Suprapubic skin (tissue), 4 donors: ENCODE measurements at places on chromosomes 1 and 21.

DNA sequence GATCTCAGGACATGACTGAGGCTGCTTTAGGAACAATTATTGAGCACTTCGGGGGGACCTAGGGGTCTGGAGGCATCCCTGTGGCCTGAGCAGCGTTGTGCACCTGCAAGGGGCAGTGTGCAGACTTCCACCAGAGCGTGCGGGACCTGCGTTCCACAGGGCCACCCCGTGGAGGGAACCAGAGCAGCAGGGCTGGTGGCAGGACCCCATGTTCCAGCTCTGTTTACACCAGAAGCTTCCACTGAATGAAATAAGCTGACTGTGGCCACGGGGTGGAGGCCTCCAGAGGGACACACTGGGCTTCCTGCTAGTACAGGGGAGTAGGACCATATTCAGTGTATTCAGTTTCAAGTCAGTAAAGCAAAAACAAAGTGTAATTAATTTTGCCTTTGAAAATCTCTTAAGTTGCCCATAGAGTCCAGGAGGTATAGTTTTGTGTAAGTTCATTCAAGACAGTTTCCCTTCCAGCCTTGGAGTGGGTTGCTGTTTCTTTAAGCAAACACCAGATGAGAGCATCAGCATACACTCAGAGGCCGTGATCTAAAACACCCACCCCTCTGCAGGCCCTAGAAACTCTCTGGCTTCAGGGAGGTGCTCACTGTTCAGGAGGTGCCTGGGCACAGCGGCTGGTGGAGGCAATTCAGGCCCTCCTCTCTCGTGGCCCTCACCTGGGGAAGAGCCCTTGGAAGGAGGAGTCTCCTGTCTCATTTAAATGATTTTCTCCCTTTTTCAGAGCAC lies 16.6 kb downstream of the SLC1A7 start:
- no peak for DNase-seq

DNA sequence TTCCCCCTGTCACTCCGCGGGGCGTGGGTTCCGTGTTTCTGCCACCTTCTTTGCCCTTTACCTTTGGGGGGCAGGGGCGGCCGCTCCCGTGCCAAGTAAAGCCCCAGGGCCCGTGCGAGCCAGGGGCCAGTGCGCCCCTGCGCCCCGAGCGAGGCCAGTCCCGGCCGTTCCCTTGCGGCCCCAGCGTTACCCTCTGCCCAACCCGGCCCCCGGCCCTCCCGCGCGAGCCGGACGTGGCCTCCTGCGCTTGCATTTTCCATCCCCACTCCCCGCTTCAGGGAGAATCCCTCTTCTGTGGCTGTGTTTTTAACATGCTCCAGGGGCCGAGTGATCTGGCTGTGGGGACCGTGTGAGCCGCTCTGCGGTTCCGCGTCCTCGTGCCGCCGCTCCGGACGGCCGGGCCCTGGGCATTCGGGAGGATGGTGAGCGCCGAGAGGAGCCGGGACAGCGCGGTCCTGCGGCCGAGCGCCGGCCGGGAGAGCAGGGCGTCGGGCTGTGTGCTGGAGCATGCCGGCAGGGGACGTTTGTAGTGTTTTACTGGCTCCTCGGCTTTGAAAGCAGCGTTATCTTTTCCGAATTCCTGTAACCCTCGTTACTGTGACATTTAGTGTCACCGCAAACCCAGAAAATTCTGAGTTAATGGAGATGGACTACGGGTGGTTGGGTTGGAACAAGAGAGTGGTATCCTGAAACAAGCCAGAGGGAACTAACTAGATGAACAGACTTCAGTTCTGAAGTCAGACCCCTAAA lies 1.0 kb downstream of the GALNT2 start:
- peak; percentile 68 for DNase-seq

DNA sequence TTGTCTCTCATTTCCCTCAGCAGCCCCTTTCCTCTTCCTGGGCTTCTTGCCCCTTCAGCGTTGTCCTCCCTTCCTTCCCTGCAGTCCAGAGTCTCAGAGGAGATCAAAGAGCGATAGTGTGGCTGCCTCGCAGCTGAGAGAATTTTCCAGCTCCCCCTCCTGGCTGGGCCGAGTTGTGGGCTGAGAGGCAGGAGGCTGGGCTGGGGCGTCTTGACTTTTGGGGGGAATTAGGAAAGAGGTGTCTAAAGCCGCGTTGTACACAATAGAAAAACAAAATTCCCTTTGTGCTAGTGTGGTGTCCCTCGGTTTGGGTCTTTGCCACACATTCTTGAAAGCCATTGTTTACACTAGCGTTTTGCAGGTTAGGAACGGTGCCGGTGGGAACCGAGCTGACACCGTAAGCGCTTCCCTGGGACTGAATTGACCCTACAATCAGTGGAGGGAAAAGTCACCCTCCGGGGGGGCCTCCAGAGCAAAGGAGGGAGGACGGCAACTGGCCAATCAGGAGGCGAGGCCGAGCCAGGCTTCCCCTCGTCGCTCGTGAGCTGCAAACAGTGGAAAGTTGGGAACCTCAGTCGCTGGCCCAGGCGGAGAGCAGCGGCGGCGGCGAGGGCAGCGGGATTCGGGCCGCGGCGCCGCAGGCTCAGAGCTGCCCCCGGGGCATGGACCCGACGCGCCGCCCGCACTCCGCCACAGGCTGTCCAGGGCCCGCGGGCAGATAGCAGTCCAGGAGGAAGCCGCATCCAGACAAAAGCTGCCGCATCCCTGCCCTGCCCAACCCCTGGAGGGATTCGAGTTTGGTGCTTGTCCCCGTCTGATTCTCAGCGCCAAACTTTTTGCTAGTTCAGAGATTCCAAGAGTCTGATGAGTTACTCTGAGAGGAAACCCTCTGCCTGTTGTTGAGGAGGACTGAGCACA lies at the start of gene HMCN1:
TSS of gene HMCN1 (plus strand) at position 574 of the 918 bp plus-strand sequence. CDS start 389 bp downstream, outside the sequence.
- peak; percentile 86 for DNase-seq

GRCh38 chr1:239858057-239858456 lies 233.6 kb upstream of the FMN2 start:
- DNase-seq: no peak

DNA sequence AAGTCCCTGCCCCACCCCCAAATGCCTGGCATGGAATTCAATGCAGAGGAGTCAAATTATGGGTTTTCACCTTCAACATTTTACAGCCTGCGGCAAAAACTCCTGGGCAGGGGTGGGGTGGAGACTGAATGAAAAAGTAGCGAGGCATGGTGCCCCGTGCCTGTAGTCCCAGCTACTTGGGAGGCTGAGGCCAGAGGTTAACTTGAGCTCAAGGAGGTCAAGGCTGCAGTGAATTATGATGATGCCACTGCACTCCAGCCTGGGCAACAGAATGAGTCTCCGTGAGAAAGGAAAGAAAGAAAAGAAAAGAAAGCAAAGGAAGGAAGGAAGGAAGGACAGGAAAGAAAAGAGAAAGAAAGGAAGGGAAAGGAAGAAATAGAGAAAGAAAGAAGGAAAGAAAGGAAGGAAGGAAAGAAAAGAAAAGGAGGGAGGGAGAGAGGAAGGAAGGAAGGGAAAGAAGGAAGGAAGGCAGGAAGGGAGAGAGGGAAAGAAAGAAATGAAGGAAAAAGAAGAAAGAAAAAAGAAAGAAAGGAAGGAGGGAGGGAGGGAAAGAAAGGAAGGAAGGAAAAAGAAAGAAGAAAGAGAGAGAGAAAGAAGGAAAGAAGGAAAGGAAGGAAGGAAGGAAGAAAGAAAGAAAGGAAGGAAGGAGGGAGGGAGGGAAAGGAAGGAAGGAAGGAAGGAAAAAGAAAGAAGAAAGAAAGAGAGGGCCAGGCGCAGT lies 11.1 kb downstream of the LEMD1 start:
- DNase-seq: no peak

DNA sequence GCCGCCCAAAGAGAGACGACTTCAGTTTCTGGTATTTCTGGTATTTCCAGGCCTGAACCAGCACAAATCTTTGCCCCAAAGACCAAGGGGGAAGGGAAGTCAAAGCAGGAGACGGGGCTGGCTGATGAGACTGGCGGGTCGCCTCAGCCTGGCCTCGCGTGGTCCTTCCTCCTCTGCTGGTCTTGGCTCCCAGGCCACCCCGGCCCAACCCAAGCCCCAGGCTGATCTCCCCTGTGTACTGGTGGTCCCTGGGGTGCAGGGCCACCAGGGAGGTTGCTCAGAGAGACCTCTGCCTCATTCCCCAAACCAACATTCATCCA lies 19.9 kb downstream of the WNT4 start:
- DNase-seq: no peak

DNA sequence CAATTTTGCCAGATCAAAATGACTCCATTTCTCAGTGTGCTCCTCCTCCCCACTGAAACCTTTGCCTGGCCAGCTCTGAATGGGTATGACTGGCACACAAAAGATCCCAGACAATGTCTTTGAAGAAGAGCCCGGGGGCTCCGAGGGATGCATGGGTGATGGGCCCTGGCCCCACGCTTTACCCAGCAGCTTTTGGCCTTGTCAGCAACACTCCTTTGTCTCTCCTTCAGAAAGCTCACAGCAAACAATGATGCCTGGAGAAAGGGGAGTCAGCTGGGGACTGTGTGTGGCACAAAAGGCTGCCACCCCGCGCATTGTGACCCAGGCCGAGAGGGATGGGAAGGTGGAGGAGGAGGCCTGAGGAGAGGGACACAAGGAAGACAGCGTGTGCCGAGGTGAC lies 45.9 kb downstream of the PLXNA2 start:
- no peak for DNase-seq

GRCh38 chr21:34810786-34811185 lies 142.0 kb downstream of the CLIC6 start:
- DNase-seq: no peak

DNA sequence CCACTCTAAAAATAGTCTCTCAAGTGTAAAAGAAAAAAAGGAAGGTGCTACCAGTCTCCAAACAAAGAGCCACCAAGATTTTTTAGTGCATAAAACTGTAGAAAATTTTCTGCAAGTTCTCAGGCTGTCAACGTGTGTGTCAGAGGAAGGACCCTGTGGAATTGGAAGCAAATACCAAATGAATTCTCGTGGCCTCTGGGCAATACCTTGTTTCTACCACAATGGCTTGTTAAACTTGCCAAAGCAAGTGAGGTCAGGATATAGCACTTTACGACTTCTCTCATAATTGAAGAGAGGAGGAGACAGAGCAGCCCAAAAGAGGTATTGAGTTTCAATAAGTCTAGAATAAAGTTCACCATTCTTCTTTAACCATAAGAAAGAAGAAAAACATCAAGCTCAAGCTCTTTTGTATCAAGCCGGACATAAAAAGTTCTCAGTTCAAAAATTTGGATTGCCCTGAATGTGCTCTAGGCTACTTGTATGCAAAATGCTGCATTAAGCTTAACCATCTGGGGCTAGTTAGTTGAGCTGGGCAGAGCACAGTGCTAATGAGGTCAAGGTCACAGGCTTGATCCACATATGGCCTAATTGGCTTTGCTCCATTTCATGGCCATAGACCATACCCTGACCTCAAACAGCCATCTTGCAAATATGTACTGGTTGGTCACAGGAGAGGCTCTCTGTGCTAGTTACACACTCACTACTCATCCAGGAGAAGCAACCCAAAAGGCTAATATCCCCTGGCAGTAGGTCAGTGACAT lies 60.5 kb downstream of the TBX15 start:
- no peak for DNase-seq

DNA sequence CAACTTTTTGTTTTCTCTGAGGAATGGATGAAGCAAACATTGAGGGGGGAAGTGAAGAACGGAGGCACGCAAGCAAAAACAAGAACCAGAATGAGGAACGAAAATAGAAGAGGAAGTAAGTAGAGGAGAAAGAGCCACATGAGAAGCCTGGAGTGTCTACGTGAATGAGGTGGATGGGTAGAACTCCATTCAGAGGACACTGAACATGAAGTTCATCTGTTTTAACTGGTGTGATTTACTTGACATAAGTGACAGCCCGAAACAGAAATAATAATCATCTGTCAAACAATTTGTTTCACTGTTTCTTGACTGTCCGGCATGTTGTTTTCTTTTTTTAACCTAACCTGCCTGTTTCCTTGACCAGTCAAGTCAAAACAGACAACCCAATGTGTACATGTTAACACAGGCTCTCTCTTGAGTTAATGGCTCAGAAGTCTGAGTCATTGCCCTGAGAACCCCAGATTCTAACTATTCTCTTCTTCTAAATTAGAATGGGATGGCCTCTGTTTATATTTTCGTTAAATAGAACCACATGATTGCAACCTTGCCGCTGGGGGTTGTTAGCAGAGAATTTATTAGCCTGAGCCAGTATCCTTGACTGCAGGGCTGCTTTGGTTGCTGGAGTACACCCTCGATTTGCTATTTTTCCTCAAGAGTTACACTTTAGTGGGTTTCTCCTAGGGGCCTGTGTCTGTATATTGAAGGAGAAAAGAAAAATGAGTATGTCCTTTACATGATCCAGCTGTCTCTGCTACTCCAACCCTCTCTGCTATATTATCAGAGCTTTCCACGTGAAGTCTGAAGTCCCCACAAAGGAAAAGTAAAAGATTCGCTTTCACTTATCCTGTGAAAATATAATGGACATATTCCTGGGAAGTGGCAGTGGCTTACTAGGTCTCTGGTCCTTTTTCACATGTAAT lies 151.7 kb downstream of the ZC3H11B start:
- DNase-seq: no peak

DNA sequence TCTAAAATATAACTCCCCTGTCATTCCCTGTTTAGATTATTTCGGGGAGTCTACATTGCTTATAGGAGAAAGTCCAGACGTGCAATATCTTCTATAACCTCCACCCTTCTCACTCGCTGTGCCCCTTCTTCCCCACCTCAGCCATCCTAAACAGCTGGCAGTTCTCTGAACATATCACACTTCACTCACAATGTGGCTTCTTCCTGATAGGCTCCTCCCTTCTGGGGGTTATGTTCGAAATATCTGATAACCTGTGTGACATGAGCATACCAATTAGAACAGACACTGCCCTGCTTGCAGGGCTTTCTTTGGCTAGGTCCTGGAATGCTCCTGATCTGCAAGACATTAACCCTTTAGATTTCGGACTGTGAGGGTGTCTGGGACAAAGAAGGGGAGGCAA lies 274.6 kb downstream of the NFIA start:
- no peak for DNase-seq

DNA sequence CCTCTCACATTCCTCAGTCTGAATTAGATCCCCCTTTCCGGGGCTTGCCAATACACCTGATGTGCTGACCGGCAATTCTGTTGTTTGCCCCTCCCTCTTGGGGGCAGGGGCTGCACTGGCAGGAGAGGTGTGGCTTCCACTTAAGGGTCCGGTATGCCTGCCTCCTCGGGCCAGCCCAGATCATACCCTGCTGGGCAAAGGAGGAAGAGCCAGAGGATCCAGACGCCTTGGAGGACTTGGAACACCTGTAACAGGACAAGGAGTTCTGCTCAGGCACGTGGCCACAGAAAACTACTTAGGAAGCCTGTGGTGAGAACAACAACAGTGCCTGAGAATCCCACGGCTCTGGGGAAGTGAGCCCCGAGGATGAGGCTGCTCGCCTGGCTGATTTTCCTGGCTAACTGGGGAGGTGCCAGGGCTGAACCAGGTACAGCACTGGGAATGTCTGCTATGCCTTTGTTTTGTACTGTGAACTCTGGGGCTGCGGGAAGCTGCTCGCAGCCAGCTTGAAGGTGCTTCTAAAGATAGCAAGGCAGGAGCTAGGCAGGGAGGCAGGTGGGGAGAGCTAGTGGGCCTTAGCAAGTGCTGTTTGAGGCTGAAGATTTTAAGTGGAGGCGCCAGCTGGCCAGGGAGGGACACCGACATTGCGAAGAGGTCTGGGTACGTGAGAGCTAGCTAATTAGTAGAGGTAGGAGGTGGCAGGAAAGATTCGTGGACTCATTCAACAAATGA lies at the start of gene SMPDL3B:
TSS of gene SMPDL3B (plus strand) at position 183 of the 732 bp plus-strand sequence. CDS start at position 367, 184 bp downstream.
- no peak for DNase-seq

- no peak for DNase-seq
These were observed 133.9 kb upstream of the B3GALT2 start for GRCh38 chr1:193320270-193320669.
